ENCODE measurements at places on chromosomes 5 and 9. TPM values are rescaled to one million over a fixed set of nuclear protein-coding genes. Genes with fewer than 3 reads are reported as not detected.

DNA sequence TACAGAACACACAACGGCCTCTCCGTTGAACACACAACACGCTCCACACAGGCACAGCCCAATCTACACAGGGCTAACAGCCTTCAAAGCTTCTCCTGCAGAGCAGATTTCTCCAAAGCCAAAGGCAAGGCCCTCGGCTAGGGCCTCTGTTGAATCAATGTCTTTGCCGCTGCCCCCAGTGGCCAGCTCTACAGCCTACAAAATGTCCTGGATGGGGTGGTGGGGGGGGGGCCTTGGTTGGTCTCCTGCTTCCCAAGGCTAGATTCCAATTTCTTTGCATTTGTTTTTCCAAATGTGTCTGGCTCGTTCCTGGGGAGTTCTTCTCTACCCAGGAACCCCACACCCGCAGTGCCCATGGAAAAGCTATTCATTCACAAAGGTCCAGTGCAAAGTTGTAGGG is 167.2 kb downstream of the PAX5 start:
- DNase-seq: no peak

- no peak for DNase-seq
Measured at GRCh38 chr9:31153250-31153840, 1231.1 kb upstream of the ACO1 start.

Gene CD74
- 327 TPM for total RNA-seq

Gene SLC6A7
- not detected for total RNA-seq

DNA sequence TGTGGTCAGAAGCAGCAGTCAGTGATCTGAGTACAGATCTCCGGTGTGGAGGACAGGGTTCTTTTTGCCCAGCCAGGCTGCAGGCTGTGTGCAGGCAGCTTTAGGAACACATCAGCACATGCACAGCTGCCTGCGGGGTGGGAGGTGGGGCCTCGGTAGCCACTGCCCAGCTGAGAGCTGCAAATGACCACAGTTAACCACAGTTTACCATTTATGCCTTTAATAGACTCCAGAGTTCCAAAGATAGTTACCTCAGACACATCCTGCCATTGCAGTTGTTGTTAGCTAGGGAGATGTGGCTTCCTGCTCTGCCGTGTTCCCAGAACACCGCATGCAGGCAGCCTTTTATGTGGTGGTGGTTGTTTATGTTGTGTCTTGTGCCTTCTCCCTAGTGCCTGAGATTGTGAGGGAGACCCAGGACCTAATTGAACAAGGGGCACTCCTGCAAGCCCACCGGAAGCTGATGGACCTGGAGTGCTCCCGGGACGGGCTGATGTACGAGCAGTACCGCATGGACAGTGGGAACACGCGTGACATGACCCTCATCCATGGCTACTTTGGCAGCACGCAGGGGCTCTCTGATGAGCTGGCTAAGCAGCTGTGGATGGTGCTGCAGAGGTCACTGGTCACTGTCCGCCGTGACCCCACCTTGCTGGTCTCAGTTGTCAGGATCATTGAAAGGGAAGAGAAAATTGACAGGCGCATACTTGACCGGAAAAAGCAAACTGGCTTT is 10.2 kb downstream of the EXOC3 start:
- no peak for DNase-seq
